ENCODE measurements at places on chromosomes 12 and 14.

- DNase-seq: peak; percentile 35
These were observed 224.6 kb upstream of the FOXN3 start for GRCh38 chr14:89641495-89642175.

DNA sequence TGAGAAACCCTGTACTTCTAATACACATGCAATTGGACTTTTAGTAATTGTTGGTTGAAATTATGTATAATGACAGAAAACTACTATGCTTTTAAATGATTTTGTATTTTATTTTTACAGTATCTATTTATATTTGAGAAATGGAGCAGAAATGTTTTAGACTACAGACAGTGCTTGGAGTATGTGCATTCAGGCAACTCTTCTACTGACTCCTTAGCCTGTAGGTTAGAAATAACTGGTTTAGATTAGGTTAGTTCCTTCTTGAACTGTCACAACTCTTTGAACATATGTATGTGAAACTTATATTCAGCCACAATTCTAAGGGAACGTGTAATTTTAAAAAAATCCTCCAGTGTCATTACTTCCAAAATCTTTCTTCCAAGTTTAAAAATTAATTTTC is 1.7 kb downstream of the FGFR1OP2 start:
- no peak for DNase-seq

GRCh38 chr14:23695664-23695999 is 59.5 kb downstream of the DHRS2 start:
- DNase-seq: no peak

GRCh38 chr14:76208340-76208739 is 56.6 kb downstream of the GPATCH2L start:
- DNase-seq: no peak

DNA sequence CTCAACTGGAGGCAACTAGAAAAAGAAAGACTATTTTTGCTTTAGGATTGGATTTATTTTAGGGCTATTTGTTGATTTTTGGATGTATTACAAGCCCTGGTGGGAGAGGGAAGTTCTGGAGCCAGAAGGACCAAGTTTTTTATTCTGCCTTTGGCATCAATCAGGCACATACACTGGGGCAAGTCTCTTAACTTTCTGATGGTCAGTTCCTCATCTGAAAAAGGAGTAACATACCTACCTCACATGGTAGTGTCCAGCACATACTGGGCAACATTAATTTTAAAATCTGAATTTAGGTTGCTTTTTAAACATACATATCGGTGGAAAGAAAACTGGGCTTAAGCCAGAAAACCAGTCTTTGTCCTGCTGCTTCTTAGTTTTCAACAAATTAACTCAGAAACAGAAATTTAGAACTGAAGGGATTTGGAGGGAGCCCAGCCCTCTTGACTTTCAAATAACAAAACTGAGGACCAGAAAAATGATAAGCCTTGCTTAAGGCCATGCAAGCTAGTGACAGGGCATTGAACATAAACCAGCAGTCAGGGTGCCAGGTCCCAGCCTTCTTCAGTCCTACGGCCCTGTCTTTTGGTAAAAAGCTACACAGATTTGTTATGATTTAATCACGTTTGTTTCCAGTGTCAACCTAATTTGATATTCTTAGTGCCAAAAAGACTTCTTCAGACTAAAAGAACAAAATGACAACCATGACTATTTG is 90.2 kb upstream of the SLC38A2 start:
- no peak for DNase-seq

DNA sequence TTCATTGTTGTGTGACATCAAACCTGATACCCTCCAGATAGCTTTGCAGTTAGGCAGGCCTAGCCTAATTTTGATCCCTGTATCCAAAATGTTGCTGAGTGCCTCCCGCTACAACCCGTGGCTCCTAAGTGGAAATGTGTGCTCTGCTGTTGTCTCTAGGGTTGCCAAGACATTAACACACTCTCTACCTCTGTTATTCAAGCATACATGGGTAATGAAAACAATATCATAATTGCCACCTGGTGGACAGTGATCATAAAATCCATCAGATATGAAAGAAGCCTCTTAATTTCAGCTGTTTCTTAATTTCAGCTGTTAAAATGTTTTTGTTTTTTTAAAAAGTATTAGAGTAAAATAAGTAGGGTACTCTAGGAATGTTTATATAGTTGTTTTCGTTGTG is 93.5 kb downstream of the PLEKHA5 start:
- no peak for DNase-seq

DNA sequence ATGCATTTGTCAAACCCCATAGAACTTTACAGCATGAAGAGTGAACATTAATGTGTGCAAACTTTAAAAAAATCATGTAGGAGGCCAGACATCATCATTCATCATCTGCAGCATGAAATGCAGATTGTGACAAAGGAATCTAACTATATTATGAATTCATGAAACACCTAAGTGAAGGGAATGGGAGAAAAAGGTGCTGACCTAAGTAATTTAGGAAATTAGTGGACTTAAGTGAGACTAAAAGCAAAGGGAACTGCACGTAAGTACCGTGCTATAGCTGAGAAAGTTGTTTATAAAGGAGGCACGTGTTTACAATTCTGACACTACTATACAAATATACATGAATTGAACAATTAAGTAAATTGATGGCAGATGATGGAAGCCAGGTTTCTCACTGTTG is 37.6 kb upstream of the JDP2 start:
- DNase-seq: no peak

DNA sequence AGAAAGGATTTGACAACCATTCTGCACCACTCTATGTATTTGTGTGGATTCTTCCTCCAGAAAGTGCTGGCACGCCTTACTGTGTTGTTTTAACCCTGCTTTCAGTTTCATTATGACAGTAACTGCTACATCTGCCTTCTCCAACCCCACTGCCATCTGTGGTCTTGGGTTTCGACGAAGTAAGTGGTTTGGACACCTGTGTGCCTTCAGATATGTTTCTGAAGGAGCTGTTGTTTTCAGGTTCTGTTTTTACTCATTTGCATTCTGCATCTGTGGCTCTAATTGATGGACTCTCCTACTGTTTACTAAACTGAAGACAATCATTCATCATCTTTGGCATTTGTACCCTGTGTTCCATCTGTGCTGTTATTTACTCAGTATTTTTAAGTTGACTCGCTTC is 4.1 kb downstream of the TSHR start:
- DNase-seq: no peak

- no peak for DNase-seq
These were observed 27.6 kb upstream of the HIP1R start for GRCh38 chr12:122807651-122808050.

DNA sequence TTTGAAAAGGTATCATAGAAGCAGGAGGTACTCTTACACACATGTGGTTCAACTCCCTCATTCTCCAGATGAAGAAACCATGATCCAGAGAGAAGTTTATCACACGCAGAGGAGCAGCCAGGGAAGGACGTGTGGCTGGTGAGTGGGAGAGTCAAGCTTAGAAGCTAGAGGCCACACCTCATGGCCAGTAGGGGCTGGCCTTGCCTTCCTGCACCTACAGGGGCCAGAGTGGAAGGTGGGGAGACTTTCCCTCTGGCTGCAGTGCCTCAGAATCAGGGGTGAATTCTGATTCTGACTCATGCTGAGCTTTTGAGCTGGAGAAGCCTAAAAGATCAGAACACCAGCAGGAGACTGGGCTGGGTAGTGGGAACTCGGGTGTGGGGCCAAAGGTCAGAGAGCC is 1067.9 kb downstream of the BCL11B start:
- DNase-seq: no peak
